ENCODE measurements at places on chromosomes 16 and 17.

DNA sequence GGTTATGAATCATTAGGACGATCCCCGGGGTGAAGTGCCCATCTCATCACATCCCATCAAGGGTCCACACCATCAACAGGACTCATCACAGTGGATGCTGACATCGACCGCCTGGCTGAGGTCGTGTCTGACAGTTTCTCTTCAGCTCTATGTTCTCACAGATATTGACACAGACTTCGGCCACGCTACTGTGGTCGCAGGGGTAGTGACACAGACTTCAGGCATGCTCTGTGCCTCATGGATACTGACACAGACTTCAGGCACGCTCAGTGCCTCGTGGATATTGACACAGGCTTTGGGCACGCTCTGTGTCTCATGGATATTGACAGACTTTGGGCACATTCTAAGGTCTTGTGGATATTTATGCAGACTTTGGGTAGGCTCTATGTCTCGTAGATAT is 50.1 kb downstream of the KLHDC4 start:
- DNase-seq, result no peak

DNA sequence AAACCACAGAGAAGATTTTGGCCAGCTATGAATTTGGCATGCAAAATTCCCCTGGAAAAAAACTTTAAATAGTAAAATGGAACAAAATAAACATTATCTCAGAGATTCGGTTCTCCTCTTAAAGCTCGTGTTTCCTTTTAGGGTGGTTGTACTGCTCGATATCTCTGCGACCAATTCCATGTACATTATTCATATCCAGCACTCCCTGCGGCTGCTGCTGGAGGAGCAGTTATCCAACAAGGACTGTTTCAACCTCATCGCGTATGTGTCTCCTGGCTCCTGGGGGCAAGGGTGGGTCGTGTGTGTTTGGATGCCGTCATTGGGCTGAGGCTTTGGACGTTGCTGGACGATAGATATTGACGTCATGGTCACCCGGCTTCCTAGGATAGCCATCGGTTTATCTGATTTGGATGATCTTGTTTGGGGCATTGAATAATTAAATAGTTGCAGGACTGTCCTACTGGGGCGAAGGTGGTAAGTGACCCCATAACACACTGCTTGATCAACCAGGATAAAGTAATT is 33.8 kb downstream of the VWA3A start:
- DNase-seq, result no peak

DNA sequence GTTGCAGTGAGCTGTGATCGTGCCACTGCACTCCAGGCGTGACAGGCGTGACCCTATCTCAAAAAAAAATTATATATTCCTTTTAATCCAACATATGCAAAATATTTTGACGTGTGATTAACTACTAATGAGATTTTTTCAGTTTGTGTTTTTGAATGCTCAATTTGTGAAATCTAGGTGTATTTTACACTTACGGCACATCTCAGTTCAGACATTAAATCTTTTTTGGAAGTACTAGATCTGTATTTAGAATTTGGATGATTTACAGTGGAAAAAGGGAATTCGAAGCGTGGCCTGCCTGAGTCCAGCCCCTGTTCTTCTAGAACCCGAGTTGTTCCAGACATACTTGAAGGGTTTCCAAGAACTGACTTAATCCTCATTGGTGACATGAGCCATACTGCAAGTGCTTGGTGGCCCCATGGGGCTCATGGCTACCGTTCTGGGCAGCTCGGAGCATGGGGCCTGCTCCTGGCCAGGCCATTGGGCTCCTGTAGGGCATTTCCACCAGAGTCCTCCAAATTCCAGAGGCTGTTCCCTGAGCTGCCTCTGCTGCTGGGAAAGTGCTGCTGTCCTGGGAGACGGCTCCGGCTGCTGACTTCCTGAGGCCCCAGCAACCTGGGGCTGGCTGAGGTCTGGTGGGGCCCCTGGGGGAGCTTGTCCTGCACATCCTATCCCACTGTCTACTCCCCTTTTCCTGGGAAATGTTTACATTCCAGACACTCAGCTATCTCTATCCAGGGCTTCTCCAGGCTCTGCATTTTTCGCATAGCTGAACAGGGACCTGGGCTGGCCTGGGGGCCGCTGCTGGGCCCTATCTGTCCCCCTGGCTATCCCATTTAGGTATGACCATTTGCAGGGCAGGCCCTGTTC is 27.2 kb downstream of the LLGL2 start:
- DNase-seq, result no peak

DNA sequence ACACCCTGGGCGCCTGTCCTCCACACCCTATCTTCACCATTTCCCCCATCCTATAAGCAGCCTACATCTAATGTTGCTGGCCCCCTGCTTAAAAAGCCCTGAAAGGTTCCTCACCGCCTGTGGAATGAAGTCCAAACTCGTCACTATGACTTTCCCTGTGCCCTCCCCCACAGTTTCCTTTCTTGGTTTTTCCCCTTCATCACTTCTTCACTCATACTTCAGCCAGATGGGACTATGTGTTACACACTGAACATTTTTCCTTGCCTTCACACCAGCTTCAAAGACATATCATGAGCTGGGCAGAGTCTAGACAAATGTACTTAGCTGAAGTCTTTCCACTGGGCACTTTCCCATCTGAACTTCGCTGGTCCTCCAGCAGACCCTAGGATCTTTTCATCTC is 1.5 kb upstream of the MARCHF10 start:
- DNase-seq, result no peak

DNA sequence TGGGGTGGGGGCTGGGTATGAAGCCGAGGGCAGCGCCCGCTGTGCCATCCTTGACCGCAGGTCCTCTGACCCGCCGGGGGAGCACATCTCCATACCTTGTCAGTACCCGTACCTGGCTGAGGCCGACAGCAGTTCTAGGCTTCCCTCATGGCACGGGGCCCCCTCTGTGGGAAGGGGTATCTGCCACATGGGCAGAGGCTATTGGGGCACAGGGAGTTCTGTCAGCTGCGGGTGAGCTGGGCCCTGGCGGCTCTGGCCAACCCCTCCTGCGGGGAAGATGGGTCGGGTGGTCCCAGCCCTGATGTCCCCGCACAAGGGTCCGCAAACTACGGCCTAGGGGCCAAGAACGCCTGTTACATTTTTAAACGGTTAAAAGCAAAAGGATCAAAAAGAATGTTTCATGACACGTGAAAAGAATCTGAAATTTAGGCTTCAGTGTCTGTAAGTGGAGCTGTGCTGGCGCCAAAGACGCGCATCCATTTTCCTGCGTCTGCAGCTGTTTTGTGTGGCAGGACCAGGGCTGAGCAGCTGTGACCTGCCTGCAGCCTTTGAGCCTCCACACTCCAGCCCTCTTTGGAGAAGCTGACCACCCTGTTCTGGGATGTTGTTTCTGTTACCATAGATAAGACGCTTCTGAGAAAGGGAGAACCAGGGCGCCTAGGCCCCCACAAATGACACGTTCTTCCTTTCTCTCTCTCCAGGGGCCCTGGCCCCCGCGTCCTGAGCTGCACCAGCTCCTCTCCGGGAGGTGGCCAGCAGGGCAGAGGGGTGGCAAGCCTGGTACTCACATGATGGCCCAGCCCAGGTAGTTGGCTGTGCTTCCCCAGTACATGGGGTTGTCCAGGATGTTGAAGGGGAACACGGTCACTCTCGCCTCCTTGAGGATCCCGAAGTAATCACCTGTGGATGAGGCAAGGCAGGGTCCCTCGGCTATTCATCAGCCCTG is 12.7 kb upstream of the RASD1 start:
- no peak for DNase-seq

- DNase-seq, result no peak
Observed at GRCh38 chr17:29388937-29389336, 1.2 kb upstream of the TAOK1 start.

DNA sequence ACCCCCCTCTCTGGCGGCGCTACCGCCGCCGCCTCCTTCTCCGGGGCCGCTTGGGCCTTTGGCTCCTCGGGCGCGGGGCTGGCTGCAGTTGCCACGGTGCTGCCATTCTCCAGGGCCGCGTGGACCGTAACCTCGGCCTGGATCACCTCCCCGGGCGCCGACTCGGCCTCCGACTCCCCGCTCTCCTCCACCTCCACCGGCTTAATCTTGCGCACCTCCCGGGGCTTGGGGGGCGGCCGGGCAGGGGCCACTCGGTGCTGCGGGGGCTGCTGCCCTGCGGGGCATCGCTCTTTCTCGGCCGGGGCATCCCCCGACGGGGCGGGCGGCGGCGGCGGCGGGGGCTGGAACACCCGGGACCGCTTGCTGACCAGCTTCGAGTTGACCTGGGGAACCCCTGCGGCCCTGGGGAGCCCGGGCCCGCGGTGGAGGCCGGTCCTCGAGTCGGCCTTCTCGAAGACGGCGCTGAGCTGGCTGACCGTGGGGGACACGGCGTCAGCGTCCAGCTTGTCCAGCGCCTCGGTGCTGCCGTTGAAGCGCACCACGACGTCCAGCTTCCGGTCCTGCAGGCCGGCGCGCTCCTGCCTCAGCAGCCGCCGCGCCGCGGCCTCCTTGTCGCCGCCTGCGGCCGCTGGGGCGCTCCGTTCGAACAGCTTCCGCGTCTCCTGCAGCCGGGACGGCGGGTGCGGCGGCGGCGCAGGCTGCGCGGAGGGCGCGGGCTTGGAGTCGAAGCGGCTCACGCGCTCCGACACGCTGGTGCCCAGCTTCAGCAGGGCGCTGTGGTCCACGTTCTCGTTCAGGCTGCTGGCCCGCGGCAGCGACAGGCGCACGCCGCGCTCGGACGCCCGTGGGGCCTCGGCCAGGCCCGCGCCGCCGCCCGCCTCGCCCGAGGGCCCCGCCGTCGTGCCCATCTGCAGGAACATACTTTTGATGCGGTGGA is 792 bp downstream of the PPP1R9B start:
- peak; percentile 48 for DNase-seq

DNA sequence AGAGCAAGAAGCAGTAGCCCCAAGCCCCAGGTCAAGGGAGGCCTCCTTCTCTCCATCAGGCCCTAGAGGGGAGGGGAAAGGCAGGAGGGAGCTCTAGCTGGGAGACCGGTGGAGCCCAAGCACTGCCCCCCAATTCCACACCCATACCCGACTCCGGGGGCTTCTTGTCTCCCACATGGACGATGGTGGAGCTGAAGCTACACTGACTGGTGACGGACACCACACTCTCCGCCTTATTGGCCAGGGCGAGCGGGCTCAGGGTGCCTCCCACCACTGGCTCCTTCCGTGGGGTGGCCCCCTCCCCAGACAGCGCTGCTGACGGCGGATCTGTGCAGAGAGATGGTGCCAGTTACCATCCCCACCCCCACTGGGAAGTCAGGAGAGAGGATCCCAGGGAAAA is 6.4 kb downstream of the PER1 start:
- no peak for DNase-seq

DNA sequence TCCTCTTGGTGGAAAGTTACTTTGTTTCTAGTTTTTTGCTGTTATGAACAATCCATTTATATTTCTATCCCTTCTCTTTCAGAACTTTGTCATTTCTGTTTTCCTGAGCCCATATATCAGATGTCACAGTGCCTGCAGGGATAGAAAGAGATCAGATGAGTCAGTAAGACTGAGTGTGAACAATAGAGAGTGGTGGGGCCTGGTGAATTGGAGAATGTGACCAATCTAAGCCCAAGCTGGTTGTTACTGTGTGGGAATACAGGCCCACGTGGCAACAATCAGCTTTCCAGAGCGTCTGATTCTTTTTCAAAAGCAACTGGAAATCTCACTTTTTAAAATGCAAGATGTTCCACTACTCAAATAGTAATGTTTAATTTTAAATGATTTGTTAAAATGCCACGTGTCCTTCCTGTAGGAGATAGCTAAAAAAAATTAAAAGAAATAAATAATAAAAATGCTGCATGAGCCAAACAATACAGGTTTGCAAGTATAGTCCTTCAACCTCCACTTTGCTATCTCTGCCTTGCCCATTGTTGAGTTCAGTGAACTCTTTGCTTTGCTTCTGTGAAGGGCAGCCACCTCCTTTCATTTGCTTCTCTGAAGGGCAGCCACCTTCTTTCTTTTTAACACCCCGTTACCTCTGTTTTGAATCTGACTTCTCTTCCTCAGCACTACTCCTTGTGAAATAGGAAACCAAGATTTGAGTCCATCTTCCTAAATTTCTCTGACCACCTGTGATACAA is 9.6 kb downstream of the DCTN5 start:
- DNase-seq, result no peak

GRCh38 chr17:40915721-40916256 is 21.7 kb downstream of the KRT23 start:
- DNase-seq, result peak; percentile 76

DNA sequence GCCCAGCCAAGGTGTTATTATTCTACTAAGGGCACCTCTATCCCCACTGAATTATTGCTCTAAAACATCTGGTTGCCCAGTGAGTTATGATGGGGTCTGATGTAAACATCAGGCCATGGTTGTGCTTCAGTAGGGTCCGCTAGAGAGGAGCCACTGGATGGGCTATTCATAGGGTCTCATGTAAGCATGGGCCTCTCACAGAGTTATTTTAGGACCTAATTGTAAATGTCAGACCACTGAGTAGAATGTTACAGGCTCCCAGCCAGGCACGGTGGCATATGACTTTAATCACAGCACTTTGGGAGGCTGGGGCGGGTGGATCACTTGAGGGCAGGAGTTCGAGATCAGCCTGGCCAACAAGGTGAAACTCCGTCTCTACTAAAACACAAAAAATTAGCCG is 5.3 kb downstream of the RAPGEFL1 start:
- no peak for DNase-seq

- no peak for DNase-seq
Observed at GRCh38 chr16:72426386-72426785, 254.4 kb upstream of the PMFBP1 start.

DNA sequence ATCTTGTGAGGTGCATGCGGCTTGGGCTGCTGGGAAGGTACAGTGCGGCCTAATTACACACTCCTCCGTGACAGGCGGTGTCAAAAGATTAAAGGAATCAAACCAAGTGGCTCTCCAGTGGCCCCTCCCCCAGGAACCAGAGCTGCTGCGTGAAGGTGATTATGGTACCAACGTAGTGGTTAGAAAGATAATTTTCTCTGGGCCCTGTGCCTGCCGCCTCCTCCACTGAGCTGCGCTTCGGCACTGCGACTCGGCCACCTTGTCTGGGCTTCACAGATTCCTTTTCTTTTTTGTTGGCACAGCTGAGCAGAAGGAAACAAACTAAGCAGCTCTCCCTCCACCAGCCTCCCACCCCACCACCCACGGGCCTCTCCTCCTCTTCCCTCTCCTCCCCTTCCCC is 113.2 kb upstream of the SDK2 start:
- no peak for DNase-seq

DNA sequence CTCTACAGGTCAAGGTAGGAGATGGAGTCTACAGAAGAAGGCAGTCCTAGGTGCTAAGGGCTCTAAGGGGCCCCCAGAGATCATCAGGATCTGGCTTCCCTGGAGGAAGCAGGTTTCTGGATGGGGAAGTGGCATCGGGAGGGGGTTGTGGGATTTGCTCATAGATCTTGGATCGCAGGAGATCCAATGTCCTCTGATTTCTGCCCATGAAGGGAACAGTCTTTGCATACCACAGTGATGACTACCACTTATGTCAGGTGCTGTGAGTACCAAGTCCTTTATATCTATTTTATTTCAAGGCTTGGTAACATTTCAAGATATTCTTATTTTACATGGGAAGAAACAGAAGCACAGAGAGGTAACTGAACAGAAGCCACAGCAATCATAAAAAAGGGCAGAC is 164.0 kb downstream of the RGS9 start:
- no peak for DNase-seq

- no peak for DNase-seq
Observed at GRCh38 chr17:37476431-37477120, 13.1 kb upstream of the DUSP14 start.

GRCh38 chr17:39867084-39867879 is 720 bp upstream of the ZPBP2 start:
- no peak for DNase-seq

GRCh38 chr17:3718201-3718600 is 5.5 kb upstream of the HASPIN start:
- peak; percentile 15 for DNase-seq

- no peak for DNase-seq
Observed at GRCh38 chr16:7350806-7351205, 18.2 kb downstream of the RBFOX1 start.

Measured in CD14-positive monocyte (primary cell).